ENCODE measurements at places on chromosomes 5 and 9.

DNA sequence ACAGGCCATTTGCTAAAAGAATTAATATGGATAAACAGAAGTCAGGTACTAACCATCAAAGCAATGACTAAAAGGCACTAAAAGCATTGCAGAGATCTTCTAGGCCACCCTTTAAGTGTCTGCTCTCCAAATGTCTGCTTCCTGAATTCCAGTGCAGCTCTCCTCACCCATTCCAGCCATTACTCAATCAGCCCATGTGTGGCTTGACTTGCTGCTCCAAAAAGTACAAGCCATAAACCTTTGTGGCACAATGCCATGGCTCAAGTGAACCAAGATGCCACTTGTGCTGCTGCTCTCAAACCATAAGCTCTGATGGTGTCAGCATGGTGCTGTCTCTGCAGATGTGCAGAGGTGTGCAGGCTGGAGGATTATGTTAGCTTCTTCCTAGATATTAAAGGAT lies 290.2 kb upstream of the POU5F2 start:
- no peak for DNase-seq

GRCh38 chr5:36418152-36418979 lies 116.7 kb upstream of the RANBP3L start:
- DNase-seq, result no peak

DNA sequence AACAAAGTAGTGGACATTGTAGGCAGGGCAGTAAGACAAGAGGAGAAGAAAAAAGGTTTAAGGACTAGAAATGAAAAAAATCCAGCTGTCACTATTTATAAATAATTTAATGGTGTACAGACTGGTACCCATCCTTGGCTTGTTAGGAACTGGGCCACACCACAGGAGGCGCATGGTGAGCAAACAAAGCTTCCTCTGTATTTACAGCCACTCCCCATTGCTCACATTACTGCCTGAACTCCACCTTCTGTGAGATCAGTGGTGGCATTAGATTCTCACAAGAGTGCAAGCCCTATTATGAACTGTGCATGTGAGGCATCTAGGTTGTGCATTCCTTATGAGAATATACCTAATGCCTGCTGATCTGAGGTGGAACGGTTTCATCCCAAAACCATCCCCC lies 62.6 kb upstream of the DMAC1 start:
- no peak for DNase-seq

DNA sequence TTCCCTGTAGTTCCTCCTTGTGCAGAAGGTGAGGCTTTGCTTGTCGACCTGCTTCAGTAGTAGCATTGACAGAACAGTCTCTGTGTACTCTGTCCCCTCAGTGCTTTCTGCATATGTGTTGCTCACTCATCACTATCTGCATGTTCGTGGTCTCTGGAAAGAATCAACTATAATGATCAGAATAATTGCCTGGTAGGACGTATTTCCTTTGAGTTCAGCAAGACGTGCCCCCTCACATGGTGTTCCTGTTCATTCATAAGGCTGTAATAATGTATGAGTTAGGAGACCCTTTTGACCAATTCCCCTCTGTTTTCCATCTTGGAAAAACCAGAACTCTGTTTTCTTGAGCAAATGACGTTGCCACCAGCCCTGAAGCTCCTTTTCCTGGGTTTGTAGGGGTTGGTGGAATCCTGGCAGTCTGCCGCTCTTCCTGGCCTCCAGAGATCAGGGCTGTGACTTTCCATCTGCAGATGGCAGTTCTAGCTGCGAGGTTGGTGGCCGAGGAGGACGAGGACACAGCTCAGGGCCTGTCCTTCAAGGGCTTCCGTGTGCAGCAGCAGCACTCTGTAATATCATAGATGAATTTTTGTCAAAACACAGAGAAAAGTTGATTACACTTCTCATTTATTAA lies 61.9 kb downstream of the EXOSC2 start:
- DNase-seq, result no peak

- no peak for DNase-seq
Observed at GRCh38 chr5:66718374-66719002, 122.3 kb downstream of the MAST4 start.

GRCh38 chr5:39898731-39899130 lies 474.0 kb upstream of the DAB2 start:
- no peak for DNase-seq

GRCh38 chr9:22134390-22134789 lies 125.3 kb upstream of the CDKN2B start:
- no peak for DNase-seq

GRCh38 chr9:89755821-89756220 lies 151.0 kb downstream of the GADD45G start:
- no peak for DNase-seq
